ENCODE measurements at places on chromosomes 1 and 21.

DNA sequence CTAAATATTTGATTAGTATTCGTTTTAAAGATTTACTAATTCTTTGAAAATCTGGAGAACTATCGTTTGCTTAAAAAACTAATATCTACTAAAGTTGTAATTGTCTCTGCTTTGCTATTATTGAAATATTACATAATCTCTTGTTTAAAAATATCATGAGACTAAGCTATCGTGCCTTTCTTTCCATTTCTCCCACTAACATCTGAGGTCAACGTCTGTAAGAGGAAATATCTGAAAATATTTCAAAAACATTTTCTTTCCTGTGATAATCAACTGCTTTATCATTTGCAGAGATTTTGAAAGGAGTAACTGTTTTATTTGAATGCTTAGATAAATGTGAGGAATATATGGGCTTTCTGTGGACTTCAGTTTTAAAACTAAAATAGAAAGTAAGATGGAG lies 694.1 kb downstream of the USP25 start:
- no peak for DNase-seq

GRCh38 chr1:92707292-92707691 lies 77.6 kb downstream of the EVI5 start:
- DNase-seq = no peak

DNA sequence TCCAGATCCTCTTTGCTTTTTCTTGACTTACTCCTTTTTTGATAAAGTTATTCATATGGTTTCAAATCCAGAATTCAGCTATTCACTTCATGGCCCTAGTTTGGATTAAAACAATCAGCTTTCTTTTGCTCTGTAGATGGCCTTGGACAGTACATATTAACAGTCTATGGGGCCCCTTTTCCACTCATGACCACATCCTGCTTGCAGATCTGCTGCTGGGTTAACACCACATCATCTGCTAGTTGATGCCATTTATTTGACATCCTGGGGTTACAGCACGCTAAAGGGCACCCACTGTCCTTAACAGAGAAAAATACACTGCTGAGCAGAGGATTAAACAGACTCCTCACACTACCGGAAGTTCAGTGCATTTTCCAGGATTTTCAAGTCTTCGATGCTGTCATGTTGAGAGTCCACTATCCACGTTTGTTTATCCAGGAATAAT lies 941 bp upstream of the IFI16 start:
- DNase-seq = no peak

GRCh38 chr1:6209661-6210580 lies 4.0 kb downstream of the RNF207 start:
- DNase-seq = no peak

DNA sequence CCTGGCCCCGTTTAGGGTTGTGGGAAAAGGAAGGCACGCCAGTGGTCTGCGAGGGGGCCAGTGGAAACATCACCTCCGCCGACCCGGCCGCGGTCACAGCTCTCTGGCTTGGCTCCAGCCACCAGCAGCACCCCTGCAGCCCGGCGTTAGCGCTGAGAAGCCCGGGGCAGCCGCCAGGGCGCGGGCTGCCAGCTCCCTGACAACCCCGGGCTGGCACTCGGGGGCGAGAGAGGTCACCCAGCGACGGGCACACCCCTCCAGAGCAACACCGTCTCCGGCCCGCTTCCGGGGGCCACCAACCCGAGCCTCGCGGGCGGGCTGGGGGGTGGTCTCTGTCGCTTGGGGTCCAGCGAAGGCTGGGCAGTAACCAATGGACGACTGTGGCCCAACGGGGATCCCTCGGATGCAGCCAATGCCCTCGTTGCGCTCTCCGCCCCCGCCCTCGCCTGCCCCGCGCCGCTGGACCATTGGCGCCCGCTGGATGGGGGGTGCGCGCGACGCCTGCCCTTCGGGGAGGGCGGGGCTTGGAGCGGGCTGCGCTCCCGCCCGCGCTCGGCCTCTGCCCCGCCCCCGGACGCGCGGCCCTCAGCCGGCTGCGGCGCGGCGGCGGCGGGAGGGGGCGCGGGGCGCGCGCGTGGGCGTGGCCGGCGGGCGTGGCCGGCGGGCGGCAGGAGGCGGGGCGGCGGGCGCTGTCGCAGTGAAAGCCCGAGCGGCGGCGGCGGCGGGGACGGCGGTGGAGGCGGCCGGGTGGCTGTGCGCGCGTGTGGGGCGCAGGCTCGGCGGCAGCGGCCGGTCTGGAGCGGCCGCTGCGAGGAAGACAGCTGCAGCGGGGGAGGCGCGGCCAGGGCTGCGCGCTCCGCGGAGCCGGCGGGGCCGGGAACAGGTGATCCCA lies at the start of gene MAN1C1:
MAN1C1 (plus strand) TSS at position 697 of the 892 bp plus-strand sequence. CDS start 1,007 bp downstream, outside the sequence.
- DNase-seq = peak; percentile 90

DNA sequence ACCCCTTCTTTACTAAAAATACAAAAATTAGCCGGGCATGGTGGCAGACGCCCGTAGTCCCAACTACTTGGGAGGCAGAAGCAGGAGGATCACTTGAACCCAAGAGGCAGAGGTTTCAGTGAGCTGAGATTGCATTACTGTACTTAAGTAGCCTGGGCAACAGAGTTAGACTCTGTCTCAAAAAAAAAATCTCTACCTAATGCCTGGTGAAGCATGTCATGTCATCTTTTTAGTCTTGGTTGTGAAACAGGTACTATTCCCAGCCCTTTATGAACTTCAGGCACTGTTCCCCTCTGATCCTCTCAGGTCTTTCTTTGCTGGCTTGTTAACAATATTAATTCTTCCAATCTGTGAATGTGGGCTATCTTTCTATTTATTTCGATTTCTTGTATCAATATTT lies 22.1 kb downstream of the PRRC2C start:
- DNase-seq = no peak

GRCh38 chr1:160454371-160455152 lies 54.2 kb downstream of the VANGL2 start:
- no peak for DNase-seq

DNA sequence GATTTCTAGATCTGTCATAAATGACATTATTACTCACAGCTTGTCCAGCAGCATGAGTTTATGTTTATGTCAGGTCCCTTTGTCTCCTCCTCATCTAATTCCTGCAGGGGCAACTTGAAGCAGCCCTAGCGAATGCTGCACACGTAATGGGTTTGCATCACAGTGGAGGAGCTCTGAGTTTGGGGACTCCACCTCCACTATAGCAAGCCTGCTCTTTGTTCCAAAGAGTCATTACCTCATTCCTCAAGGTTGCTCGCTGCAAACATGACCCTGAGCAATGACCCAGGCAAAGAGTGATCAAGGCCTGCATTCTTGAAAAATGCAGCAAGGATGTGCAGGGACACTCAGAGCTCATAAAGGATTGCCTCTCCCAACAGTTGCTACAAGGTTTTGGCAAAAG lies 261.9 kb downstream of the HHIPL2 start:
- DNase-seq = no peak

DNA sequence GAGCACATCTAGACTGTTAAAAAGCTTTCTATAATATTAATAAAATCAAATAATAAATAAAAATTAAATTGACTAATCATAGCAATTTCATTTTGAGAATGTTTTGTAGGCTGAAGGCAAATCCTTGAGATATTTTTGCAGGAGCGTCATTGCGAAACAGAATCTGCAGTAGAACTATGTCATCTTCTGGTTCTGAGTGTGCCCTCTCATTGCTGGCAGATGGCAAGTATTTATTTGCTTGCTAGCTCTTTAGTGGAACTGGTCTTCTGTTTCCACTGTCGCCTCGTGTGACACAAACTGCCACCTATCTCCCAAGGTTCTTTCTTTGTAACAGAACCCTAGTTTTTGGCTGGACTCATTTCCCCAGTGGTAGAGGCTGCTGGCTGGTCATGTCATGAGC lies 19.0 kb upstream of the IRF2BP2 start:
- DNase-seq = no peak

DNA sequence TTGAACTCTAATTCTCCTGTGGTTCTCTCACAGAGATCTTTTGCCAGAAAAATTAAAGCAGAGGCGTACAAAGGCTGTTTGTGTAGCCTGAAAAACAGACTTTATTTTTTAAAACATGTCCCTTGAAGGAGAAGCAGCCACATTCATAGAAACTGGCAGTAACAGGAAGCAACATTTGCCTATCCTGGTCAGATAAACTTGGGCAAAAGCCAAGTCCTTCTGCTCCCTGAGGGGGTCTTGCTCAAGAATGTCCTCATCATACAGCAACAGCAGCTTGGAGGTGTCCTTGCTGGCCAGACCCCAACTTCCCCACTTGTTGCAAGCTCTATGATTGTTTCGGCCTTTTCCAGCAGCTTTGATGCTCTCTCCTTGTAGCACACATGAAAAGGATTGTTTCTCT lies 36.3 kb downstream of the MSTO1 start:
- no peak for DNase-seq

GRCh38 chr1:206472024-206472423 lies 1.7 kb downstream of the IKBKE start:
- no peak for DNase-seq

- no peak for DNase-seq
These were observed 260.1 kb upstream of the NFIA start for GRCh38 chr1:60822252-60822651.

- DNase-seq = no peak
These were observed 18.2 kb downstream of the TEX38 start for GRCh38 chr1:46689897-46690296.

DNA sequence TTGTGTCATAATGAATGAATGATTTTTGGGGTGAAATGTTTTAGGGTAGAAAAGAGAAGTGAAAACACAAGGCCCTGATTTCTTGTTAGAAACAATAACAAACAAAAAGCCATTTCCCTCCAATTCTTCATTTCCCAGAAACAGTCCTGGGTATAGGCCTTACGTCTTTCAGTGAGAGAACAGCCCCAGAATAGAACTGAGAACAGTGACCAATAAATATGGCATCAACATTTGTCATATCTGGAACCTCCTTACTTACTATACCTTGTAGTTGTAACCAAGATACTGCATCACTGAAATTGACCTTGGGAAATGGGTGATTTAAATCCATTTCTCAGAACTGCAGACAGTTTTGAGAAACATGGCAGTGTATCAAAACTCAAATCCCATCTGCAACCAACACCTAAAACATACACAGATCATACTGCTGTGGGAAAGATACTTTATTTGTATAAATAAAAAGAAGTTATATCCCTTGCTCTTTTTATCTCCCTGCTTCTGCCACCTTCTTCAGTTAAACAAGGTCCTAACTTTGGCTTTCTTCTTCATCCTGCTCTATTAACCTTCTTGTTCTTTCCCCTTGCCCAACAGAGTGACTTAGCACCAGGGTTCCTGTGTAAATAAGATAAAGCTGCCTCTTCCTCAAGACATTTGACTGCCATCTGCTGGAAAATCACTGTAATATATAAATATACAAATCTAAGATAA lies 19.5 kb downstream of the XKR8 start:
- DNase-seq = no peak

DNA sequence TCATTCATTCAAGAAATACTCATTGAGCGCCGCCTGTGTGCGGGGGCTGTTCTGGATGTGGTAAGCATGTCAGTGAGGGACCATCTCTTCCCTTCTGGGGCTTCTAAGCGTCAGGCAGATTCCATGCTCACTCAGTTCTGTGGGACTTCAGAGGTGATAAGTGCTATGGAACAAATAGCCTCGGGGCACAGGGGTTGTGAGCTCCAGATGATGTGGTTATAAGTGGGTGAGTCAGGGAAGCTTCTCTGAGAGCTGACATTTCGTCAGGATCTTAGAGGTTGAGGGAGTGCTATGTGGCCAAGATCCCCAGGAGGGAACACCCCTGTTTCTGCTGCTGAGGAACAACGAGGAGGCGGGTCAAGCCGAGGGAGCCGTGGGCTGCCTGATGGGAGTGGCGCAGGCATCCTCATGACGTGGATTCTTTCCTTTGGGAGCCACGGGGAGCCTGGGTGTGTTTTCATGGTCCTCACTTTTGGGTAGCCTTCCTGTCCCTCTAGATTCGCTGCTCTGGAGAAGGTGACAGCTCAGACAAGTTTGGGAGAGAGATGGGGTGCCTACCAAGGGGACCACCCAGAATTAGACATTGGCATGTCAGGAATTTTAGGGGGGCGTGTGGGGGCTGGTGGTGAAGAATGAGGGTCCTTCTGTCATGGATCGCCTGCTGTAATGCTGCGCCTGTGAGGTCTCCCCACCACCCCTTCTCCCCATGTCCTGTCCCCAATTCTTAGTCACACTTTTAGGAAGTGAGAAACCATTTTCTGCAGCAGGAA lies 38.5 kb downstream of the HUNK start:
- no peak for DNase-seq
